ENCODE measurements at places on chromosomes 3 and 15. TPM values are rescaled to one million over a fixed set of nuclear protein-coding genes. Genes with fewer than 3 reads are reported as not detected.

Gene TMOD2
- total RNA-seq = 54.2 TPM

Gene ITIH1
- total RNA-seq = not detected

Gene FMN1
- 67.1 TPM for total RNA-seq

Gene CAPN3
- 28.4 TPM for total RNA-seq

Gene SOX14
- total RNA-seq = not detected

Gene ENTPD3
- 1.7 TPM for total RNA-seq
